ENCODE measurements at places on chromosomes 6 and 20.

DNA sequence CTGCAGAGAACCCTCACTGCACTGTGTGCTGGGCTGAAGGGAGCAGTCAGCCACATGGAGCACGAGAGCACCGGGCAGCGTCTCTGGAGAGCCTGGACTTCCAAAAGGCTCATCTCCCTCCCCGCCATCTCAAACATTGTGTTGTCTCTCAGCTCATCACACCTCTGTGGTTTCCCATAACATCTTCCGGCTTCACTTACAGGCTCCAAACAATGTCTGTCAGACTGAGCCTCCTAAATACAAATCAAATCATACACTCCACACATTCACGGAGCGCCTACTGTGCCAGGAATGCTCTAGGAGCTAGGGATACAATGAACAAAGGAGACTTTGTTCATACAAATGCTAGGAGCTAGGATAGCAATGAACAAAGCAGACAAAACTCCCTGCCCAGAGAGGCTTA is 398.0 kb downstream of the RNGTT start:
- DNase-seq, result no peak

- DNase-seq, result no peak
These were observed 145.3 kb downstream of the GMPR start for GRCh38 chr6:16383607-16384206.

DNA sequence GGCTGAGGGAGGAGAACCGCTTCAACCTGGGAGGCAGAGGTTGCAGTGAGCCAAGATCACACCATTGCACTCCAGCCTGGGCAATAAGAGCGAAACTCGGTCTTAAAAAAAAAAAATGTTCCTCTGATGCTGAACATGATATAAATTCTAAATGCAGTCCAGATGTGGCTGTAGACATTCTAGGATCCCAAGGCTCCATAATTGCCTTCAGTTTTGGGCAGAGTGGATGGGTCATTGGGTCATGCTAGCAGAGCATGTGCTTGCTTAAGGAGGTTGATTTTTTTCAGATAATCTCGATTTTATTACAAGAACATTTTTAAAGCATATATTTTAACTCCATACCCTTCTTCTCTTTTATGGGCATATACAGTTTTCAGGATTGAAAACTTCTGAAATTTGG is 112.0 kb downstream of the UTRN start:
- DNase-seq, result no peak

- DNase-seq, result no peak
These were observed 542.1 kb upstream of the MAN1A1 start for GRCh38 chr6:119891644-119892043.

DNA sequence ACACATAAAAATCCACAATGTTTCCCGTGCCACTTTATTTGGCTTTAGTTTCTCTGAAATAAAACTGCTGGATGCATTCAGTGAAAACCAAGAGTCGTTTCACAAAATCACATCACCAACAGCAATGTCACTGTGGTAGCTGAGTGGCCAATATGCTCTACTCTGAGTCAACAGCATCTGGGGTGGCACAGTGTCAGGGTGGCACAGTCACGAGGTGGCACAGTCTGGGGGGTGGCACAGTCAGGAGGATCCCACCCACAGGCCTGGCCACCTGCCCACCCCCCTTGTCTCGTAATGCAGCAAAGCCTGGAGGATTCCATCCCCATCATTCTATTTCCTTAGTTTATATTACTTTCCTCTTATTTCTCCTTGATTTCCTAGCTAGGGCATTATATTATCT is 87.0 kb downstream of the ANKRD60 start:
- no peak for DNase-seq

DNA sequence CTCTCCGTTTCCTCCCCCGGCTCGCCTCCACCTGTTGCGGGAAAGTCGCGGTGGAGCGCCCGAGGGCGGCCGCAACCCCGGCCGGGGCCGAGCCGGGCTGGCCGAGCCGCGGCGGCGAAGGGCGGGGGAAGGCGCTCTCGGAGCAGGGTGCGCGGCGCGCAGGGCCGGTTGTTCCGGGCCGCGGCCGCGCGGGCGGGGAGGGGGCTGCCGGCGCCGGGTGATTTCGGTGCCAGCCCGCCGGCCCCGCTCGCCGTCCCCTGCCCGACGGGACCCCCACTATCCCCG is 235 bp downstream of the MAP7 start:
- DNase-seq, result no peak

- no peak for DNase-seq
These were observed 138.4 kb upstream of the SPACA1 start for GRCh38 chr6:87908978-87909811.

DNA sequence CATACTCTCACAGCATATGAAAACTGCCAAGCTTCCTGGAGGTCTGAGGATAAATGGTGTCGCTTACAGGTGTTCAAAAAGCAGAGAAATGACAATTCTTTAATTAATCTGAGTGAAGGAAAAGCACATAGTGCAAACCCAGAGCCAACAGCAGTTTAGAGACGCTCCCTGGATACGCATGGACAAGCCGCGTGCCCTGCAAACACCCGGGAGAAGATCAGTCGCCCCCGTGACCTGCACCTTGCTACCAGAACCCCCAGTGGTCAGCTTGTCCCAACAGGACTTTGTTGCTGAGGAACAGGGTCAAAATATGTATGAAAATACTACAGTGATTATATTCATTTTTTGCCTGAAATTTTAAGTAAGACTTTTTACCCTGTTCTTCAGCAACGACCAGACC is 93.9 kb downstream of the PSMG4 start:
- no peak for DNase-seq

- DNase-seq, result no peak
These were observed 253.0 kb downstream of the TRDN start for GRCh38 chr6:123383718-123384117.

GRCh38 chr20:33567949-33568348 is 78.1 kb downstream of the CBFA2T2 start:
- no peak for DNase-seq

GRCh38 chr6:19311786-19312185 is 525.4 kb upstream of the ID4 start:
- DNase-seq, result no peak

GRCh38 chr20:57260934-57261333 is 5.5 kb downstream of the BMP7 start:
- no peak for DNase-seq

GRCh38 chr6:158584236-158584651 is 24.4 kb downstream of the TMEM181 start:
- DNase-seq, result no peak

GRCh38 chr6:95629551-95629950 is 52.2 kb downstream of the MANEA start:
- no peak for DNase-seq

- DNase-seq, result no peak
These were observed 8.3 kb downstream of the BAK1 start for GRCh38 chr6:33571637-33572316.

All from stimulated activated CD8-positive, alpha-beta memory T cell treated with anti-CD3 and anti-CD28 coated beads, Interleukin-15, amount 100 ng/mL, for 48 hours (primary cell).